CD4-positive, CD25-positive, alpha-beta regulatory T cell (primary cell): ENCODE measurements at places on chromosomes 4 and X. TPM values are rescaled to one million over a fixed set of nuclear protein-coding genes. Genes with fewer than 3 reads are reported as not detected.

GABRG1 gene
- not detected for total RNA-seq

SPP1 gene
- not detected for total RNA-seq

TMSB15B gene
- 6.3 TPM for total RNA-seq

GIMD1 gene
- total RNA-seq, result not detected

KDR gene
- total RNA-seq, result not detected

CT45A5 gene
- total RNA-seq, result not detected

YIPF7 gene
- not detected for total RNA-seq

NDNF gene
- not detected for total RNA-seq

MORC4 gene
- total RNA-seq, result 12.1 TPM

LAMTOR3 gene
- total RNA-seq, result 17.0 TPM

ELF4 gene
- 46.7 TPM for total RNA-seq
